ENCODE measurements at places on chromosomes 3 and 15.

DNA sequence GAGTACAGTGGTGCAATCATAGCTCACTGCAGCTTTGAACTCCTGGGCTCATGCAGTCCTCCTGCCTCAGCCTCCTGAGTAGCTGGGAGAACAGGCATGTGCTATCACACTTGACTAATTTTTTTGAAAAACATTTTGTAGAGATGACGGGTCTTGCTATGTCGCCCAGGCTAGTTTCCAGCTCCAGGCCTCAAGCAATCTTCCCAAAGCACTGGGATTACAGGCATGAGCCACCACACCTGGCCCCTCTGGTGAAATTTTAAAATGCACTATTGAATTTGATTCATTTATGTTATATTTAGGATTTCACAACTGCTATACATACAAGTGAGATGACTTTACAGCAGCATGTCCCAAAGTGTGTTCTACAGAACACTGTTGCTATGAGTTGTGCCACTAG lies 50.8 kb upstream of the TPM1 start:
- no peak for DNase-seq

- no peak for DNase-seq
Observed at GRCh38 chr3:49529567-49529966, 24.7 kb upstream of the BSN start.

- no peak for DNase-seq
Observed at GRCh38 chr3:120370463-120370862, 21.3 kb upstream of the LRRC58 start.

- DNase-seq: peak; percentile 65
Observed at GRCh38 chr15:41160639-41161315, 44.7 kb upstream of the INO80 start.

- no peak for DNase-seq
Observed at GRCh38 chr15:68792901-68793766, 27.6 kb downstream of the ANP32A start.

DNA sequence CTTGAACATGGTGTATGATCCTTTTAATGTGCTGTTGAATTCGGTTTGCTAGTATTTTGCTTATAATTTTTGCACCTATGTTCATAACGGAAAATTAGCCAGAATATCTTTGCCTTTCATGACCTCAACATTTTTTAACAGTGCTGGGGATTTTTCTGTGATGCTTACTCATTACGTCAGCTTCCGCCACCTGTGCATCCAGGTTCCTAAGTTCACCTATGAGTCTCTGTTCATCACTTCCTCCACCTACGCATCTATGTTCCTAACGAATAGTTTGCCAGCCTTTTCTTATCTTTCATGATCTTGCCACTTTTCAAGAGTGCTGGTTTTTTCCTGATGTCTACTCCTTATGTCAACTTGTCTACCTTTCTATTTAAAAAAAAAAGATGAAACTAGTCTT lies 16.5 kb downstream of the AADACL2 start:
- no peak for DNase-seq
